Fibroblast of upper back skin (primary cell): ENCODE measurements at places on chromosomes 12 and 14.

GRCh38 chr12:6116471-6117021, 7.9 kb downstream of the VWF start:
- DNase-seq: peak; percentile 35

- peak; percentile 41 for DNase-seq
These were observed 73.3 kb upstream of the PLEKHG7 start for GRCh38 chr12:92629349-92630065.

DNA sequence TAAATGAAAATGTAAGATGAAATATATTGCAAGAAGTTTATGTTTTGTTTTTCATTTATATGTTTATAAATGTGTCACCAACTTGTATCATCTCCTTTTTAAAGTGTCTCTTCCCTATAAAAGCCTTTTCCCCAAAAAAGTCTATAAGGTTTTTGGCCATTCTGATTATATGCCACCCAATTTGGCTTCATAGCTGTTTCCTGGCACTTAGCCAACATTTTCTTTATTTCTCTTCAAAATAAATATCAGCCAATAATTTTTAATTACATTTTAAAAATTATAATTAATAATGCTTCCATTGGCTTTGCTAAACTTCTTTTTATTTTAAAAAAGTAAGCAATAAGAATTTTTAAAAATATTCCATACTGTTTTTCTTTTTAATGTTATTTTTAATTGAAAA, 171.8 kb downstream of the RASSF9 start:
- DNase-seq: no peak

DNA sequence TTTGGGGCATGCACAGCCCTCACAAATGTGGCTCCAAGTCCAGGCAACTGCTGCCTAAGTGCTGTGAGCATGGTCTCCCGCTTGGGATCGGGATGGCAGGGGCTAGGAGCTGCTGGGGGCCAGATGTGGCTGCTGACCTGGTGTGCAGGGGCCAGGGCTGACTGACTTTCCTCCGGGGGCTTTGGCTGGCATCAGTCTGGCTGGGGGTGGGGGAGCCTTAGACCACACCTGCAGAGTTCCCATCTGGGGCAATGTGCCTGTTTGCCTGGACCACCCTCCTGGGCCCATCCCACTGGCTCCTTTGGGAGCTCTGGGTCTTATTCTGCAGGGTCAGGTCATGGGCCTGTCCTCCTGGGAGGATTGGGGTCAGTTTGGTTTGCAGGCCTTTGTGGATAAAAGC, 90.5 kb downstream of the TSPAN9 start:
- DNase-seq: no peak

- no peak for DNase-seq
These were observed 3.7 kb downstream of the TMTC3 start for GRCh38 chr12:88145567-88146505.
